Hematopoietic multipotent progenitor cell treated with erythropoietin and hydrocortisone succinate and interleukin-3 and kit ligand, for 4 days (in vitro differentiated cells): ENCODE measurements at places on chromosomes 3 and 15.

GRCh38 chr3:67215690-67216089 lies 217.6 kb downstream of the KBTBD8 start:
- no peak for DNase-seq

- no peak for DNase-seq
Observed at GRCh38 chr15:71666763-71667620, 143.4 kb upstream of the NR2E3 start.

DNA sequence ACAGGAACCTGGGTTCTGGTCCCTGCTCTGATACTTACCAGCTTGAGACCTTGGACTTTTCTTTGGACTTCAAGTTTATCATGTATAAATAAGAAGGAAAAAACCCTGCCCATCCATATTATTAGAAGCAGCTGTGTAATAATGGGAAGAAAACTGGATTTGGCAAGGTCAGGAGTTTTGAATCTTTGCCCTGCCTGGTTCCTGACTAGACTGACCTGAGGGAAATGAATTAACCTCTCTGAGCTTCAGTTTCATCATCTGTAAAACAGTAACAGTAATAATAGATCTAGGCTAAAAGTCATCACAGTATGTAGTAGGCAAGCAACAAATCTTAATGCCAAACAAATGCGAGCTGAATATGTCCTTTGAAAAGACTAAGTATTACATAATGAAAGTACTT lies 68.8 kb downstream of the FSIP1 start:
- no peak for DNase-seq

GRCh38 chr3:51718547-51719409 lies 11.9 kb downstream of the GRM2 start:
- DNase-seq, result peak; percentile 90

- no peak for DNase-seq
Observed at GRCh38 chr3:191997579-191998268, 536.8 kb downstream of the PYDC2 start.

GRCh38 chr15:68979816-68980215 lies 34.7 kb upstream of the NOX5 start:
- no peak for DNase-seq

GRCh38 chr3:126266291-126266840 lies 86.0 kb upstream of the ALDH1L1 start:
- no peak for DNase-seq

GRCh38 chr15:29568840-29569532 lies 253.3 kb downstream of the TJP1 start:
- DNase-seq, result peak; percentile 53

DNA sequence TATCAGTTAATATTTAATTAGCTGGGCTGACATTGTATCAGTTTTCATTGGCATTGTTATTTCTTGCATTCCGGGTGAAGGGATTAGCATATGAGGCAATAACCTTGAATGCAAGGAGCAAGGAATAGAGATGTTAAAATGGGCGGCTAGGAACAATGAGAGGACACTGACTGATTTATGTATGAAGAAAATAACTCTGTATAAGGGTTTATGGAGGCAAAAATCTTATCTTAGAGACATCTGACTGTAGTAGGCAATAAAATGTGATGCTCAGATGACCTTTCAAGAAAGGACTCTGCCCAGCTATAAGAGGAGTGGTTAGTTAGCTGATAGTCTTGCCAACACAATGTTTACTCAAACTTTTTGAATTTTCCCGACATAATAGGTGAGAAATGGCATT lies 158.3 kb downstream of the EFHB start:
- no peak for DNase-seq

DNA sequence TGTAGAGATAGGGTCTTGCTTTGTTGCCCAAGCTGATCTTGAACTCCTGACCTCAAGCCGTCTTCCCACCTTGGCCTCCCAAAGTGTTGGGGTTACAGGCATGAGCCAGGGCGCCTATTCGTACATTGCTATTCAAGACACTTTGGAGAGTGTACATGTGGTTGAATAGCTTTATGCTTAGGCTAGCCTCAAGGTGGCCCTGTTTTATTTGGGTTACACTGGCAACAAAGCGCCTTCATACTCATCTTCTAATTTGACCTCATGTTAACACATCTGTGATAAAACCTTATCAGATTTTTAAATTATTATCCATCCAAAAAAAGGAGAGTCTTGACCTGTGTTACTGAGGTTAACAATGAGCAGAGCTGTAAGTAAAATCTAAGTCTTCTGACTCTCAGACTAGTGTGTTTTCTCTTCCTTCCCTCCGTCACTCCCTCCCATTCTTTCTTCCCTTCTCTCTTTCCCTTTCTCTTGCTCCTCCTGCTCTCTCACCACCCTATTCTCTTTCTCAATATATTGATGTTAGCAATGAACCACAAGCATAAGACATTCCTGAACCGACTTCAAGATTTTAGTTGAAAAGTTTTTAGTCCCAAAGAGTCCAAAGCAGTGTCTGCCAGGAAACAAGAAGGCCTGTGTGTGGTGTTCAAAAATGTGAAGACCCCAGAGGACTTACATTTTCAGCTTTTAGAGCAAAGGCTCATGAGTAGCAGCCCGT lies 603.7 kb upstream of the CFAP20DC start:
- DNase-seq, result no peak

DNA sequence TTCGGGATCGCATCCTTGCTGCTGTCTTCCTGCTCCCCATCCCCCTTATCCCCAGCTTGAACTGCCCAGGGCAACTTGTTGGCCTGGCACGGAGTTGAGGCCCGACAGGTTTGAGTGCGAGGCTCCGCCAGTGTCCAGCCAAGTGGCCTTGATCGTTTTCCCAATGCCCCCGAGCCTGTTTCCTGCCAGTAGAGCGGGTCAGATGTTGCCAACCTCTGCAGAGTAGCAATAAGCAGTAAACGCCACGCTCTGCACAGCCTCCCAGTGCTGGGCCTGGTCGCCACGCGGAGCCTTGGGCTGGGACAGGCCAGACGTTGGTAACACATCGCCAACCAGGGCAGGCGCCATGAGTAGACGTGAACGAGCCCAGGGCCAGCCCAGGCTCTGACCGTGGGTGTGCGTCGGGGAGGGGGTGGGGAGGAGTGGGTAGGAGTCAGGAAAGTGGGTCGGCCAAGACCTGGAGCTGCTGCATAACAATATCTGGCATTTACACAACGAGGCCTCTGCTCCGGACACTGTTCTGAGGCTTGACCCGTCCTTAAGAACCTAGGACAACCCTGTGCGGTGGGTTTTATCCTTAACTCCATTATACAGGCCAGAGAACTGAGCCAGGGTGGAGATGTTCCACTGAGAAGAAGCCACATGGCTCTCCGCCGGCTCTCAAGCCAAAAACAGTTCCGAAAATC lies 444 bp upstream of the ABHD14A start:
- peak; percentile 50 for DNase-seq

DNA sequence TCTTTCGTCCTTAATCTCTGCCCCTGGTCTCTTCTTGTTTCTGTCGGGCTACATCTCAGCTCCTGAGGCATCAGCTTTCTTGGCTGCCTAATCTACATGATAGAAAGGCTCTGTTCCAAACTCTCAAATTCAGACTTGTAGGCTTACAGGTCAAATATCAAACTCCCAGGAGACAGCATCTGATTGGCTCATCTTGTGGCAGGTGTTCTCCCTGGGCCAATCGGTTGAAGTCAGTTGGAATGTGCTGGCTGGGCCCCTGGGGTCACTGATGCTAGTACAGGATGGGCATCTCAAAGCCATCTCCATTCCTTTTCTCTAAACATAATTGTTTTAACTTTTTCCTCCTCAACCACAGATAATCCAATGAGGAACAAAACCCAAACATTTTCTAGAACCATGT lies 198.7 kb downstream of the CNTN3 start:
- DNase-seq, result no peak

GRCh38 chr3:27310688-27311087 lies 58.5 kb downstream of the NEK10 start:
- DNase-seq, result peak; percentile 64

DNA sequence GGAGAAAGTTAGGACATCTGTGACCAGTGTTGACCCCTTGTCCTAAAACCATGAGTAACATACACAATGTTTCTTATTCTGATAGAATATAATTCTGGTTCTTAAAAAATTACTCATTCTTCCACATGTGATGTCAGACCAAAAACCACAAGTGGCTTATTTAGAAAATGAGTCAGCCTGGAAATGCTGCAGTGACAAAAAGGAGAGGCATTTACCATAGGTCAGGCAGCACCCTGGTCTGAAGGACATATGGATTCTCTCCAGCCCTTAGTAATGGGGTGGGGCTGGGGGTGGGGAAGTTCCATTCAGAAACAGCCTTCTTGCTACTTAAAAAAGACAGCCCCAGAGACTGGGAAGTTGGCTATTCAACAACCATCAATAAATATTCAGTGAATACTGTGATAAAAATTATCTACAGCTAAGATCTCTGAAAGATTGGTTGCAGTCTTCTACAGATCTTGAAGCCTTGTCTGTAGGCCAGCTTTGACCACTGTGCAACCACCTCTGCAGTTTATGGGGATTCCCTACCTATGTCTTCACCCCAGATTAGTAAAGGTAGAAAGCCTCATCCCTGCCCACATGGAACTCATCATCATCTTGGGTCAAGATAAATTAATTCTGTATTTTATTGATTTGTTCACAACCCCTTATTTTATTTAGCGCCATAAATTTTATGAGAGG lies 34.9 kb upstream of the TIMP4 start:
- peak; percentile 77 for DNase-seq

- peak; percentile 45 for DNase-seq
Observed at GRCh38 chr15:60477916-60478565, 901 bp downstream of the ICE2 start.

- peak; percentile 4 for DNase-seq
Observed at GRCh38 chr3:116741467-116741866, 31.9 kb downstream of the TUSC7 start.

GRCh38 chr15:89673165-89673512 lies 6.0 kb downstream of the PLIN1 start:
- DNase-seq, result peak; percentile 76

DNA sequence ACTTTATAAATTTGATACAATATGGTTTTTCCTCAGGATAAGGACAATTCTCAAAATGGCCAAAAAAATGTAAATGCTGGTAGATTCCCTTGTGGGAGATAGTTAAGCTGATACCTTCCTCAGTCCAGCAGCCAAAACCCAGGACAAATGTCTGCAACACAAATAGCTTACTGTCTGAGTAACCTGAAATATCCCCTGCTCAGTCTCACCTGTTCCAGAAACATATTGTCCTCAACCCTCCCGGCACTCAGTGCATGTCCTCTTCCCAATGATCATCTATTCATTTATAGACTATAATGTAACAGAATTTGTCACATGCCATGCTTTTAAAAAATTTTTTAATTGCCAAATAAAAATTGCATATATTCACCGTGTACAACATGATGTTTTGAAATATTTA lies 12.2 kb downstream of the RBSN start:
- no peak for DNase-seq

GRCh38 chr15:85563328-85563727 lies 182.9 kb downstream of the AKAP13 start:
- DNase-seq, result no peak

DNA sequence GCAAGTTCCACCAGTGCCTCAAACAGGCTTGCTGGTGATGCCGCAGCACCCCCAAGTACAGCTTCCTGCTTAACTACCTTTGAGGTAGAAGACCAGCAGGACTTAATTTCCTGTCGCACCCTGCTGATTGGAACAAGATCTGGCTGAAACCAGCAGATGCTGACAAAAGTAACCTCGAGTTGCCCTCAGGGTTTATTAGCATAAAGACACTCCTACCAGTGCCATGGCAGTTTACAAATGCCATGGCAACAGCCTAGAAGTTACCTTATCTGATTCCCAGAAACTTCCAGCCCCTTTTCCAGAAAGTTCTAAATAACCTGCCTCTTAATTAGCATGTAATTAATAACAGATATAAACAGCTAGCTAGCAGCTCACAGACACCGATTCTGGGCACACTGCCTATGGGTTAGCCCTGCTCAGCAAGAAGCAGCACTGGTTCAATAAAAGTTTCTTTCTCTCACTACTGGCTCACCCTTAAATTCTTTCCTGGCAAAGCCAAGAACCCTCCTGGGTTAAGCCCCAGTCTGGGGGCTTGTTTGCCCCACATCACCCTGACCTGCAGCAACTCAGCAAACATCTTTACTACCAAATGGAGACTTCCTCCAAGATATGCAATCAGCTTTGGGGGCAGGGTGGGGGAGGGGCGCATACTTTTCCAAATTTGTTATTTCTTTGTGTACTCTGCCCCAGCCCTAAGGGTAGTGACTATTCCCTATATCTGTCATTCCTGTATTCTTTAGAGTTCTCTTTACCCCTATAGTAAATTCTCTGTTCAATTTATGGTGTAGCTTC lies 54.2 kb downstream of the MAP4 start:
- peak; percentile 53 for DNase-seq

DNA sequence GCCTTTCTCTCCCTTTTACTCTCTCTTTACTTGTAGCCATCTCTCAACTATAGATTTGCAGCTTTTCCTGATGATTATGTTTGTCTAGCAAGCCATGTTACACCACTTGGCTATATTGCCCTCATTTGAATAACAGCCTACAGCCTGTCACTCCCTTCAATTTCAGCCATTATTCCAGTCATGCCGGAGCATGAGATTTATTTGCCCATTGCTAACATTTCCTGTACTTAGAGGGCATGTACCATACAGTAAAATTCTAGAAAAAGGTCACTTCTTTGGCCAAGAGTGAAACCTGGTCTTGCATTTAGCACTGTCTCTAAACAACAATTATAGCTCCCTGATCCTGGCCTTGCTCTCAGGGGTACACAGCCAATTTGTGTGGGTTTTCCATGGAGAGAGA lies 221.7 kb upstream of the TMC3 start:
- no peak for DNase-seq

- DNase-seq, result no peak
Observed at GRCh38 chr3:161443921-161444693, 52.5 kb upstream of the OTOL1 start.

- DNase-seq, result no peak
Observed at GRCh38 chr15:56917652-56918045, 795 bp upstream of the TCF12 start.

DNA sequence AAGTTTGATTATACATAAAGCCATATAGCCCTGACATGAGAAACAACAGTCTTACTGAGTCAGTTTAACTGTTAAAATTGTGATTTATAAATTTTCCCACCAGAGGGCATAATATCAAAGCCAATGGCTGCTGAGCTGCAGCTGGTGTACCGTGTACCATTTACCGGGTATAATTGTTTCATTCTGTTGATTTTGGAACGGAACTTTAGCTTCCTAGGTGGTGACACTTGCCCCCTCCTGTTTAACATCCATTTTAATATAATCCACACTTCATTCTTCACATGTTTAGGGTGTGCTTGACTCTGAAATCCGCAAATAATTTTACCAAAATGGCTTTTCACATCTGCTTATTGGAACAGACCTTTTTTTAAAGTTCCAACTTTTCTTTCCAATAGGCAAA lies 72.8 kb downstream of the SLC9A9 start:
- peak; percentile 80 for DNase-seq

GRCh38 chr3:58236527-58237237 lies 910 bp upstream of the ABHD6 start:
- DNase-seq, result no peak

- no peak for DNase-seq
Observed at GRCh38 chr3:54008099-54008498, 114.3 kb upstream of the CACNA2D3 start.
